COR-L47 (cell line): ENCODE measurements at places on chromosomes 5 and 9.

DNA sequence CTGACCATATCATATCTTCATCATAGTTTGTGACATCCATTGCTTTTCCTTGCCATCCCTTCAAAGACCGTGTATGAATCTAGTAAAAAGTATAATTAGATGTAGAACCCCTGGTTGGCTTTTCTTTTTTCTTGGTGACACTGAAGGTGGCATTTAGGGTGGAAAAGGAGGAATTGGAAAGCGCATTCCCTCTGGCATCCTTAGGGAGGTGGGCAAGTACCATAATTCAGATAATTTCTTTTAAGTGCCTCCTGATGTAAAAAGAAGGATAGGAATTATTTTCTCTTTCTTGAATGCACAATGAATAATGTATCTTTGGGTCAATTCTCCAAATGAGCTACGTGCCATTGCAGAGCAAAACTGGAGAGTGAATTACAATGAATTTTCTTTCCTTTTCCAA is 73.2 kb upstream of the SMARCA2 start:
- DNase-seq, result no peak

DNA sequence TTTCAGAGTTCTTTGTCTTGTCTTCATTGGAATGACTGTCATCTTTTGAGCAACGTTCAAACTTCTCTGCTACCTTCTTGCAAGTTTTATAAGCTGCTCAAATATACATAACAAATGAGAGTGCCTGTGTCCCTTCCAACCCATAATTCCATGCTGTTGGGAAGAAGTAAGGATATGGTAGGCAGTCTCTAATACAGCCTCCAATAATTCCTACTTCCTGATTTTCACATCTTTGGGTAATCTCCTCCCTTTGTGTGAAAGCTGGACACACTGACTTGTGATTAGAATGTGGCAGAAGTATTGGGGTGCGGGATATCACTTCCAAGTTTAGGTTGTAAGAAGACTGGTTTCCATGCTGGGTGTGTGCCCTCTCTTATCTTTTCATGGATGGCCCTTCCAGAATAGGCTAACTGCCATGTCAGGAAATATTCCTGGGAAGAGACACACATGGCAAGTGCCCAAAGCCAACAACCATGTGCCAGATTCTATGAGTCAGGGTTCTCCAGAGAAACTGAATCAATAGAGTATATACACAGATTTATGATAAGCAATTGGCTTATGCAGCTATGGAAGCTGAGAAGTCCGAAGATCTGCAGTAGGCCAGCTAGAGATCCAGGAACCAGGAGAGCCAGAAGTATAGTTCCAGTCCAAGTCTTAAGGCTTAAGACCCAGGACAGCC is 531.3 kb downstream of the NTRK2 start:
- DNase-seq, result no peak

DNA sequence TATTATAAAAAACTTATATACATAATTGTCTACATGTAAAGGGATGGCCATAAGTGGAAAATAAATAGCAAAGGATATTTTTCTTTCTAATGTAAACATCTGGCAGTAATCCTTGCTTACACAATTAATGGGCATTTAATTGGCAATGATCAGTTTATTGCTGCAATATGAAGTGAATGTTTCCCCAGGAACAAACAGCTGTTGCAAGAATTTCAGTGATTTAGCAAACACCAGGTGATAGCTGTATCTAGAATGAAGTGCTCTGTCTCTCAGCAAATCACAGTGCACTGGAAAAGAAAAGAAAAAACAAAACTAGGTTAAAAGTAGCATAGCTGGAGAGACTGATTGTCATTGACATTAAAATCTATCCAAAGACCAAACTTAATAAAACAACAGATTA is 594.5 kb upstream of the ARRDC3 start:
- DNase-seq, result peak; percentile 57

DNA sequence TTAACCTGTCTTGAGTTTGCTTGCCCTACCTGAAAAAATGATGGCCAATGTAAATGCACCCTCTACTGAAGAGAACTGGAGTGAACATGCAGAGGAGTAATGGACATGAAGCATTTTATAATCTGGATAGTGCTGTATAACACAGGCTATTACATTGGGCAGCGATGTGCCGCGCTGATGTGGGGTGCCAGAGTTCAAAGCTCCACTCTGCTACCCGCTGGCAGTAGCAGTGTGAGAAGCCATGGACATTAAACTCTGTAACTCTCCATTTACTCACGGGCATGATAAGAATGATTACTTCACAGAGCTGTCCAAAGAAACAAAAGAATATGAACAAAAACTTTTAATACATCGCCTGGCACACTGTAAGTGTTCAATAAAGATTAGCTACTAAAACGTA is 7.5 kb upstream of the CDH6 start:
- DNase-seq, result no peak

DNA sequence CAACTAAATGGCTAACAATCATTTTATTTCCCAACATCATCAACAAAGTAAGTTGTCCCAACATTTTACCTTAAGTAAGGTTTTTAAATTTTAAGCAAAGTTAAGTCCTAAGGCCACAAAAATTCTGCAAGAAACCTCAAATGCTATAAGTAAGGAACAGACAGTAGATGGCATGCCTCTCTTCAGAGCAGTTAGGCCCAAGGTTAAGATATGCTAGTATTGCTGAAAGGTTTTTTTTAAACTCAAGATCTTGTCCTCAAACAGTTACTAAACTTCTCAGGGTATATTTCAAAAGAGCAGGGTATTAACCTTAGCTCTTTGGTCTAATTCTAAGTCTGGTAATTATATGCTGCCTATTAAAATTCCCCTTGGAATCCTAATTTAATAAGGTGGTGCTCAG is 35.1 kb downstream of the PJA2 start:
- DNase-seq, result no peak

GRCh38 chr5:14172149-14172795 is 29.1 kb downstream of the TRIO start:
- no peak for DNase-seq

GRCh38 chr9:114030364-114030763 is 47.7 kb downstream of the AMBP start:
- no peak for DNase-seq

DNA sequence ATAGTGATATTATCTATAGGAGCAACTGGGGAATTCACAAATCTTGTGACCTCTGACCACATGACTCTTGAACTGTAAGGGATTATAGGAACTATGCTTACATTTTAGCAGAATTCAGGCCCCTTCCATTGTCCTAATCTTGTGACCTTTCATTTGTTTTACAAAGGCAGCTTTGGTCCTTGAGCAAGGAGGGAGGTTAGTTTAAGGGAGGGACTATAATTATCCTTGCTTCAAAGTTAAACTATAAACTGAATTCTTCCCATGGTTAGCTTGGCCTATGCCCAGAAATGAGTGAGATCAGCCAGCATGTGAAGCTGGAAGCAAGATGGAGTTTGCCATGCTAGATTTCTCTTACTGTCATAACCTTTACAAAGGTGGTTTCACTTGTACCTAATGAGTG is 51.2 kb downstream of the TARS1 start:
- DNase-seq, result no peak

- no peak for DNase-seq
These were observed 147.5 kb downstream of the LURAP1L start for GRCh38 chr9:12922224-12922866.

GRCh38 chr5:153445875-153446579 is 44.4 kb upstream of the GRIA1 start:
- peak; percentile 80 for DNase-seq

DNA sequence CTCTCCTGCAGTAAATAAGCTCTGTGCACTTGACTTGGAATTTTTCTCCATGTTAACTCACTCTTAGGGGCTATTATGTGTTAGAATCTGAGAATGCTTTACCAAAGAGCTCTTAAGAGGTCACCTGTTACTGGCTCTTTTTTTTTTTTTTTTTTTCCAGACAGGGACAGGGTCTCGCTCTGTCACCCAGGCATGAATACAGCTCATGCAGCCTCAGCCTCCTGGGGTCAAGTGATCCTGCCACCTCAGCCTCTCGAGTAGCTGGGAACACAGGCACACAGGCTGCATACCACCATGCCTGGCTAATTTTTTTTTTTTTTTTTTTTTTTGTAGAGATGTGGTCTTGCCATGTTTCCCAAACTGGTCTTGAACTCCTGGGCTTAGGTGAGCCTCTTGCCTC is 22.1 kb downstream of the HMGXB3 start:
- DNase-seq, result no peak

DNA sequence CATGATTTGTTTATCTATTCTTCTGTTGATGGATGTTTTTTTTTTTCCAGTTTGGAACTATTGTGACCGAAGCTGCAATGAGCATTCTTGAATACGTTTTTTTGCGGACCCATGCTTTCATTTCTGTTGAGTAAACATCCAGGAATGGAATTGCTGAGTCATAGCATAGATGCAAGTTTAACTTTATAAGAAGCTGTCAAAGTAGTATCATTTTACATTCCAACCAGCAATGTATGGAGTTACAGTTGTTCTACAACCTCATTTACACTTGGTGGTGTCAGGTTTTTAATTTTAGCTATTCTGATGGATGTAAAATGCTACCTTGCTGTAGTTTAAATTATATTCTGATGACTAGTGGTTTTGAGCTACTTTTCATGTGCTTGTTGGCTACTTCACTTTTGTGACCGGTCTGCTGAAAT is 49.0 kb downstream of the NPR3 start:
- no peak for DNase-seq

- DNase-seq, result no peak
These were observed 226.5 kb downstream of the HSPA4 start for GRCh38 chr5:133278317-133278716.

DNA sequence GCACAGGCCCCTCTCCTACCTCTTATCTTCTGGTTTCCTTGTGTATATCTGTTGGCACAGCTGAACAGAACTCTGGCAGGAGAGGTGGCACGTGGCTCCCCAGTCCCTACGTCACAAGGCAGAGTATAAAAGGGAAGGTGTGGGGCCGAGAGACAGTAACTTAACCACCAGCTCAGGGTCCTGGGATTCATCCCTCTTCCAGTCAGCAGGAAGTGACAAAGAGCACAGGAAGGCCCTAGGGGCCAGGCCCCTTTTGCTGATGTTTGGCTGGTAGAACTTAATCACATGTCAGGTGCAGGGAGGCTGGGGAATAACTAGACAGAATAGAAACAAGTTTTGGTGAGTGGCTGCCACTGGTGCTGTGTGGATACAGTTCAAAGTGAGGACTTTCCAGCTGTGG is 4.5 kb upstream of the ICE1 start:
- DNase-seq, result no peak

DNA sequence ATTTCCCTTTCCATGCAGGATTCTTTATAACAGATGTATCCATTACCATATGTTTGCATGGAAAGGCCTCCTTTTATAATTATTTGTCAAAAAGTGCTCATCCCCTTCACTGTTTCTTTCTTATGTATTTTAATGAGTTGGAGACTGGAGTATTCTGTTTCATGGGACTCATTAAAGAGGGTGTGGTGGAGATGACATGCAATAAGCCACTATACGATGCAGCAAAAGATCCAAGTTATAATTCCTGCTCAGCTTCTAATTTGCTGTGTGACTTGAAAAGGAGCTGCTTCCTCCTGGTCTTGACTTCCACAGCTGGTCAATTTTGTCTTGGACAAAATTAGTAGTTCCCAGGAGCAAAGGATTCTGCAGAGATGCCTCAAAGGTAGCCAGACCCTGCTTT is 13.9 kb downstream of the SGCD start:
- DNase-seq, result no peak

DNA sequence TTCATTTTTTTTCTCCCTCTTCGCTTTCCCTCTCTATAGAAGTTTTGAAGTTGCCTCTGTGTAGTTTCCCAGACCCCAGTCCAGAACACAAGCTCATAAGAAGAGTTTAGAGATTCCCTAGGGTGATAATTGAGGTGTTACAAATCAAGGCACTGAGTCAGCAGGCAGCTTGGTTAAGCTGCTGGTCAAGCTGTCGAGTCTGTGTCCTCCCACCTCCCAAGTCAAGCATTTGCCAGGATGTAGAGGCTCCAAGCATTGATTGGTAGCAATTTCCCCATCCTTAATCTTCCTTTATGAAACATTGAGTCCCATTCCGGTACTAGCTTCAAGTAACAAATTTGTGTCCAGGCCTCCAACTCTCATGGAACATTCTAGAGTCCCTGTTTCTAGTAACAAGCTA is 47.5 kb upstream of the SLC1A1 start:
- no peak for DNase-seq

DNA sequence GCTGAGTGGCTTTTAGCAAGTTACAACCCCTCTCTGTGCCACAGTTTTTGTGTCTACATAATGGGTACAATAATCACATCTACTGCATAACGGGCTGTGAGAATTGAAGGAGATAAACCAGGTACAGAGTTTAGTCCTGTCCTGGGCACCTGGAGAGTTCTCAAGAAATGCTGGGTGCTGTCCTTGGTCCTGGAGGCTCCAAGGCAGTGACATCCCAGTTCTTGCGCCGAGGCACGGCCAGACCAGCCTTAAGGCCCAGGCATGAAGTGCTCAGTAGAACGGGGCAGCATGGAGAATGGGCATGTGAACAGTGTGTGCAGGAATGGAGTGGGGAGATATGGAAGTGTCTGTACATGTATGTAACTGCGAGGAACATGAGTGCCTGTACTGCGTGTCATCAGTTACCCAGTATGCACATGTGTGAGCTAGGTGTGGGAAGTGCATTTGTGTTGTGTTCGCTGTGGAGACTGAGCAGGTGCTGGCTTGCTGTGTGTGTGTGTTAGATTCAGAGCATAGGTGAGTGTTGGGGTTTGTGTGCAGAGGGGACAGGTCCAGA is 6.3 kb upstream of the UNC5A start:
- DNase-seq, result no peak

- DNase-seq, result no peak
These were observed 18.5 kb downstream of the NAIF1 start for GRCh38 chr9:128048663-128049062.

DNA sequence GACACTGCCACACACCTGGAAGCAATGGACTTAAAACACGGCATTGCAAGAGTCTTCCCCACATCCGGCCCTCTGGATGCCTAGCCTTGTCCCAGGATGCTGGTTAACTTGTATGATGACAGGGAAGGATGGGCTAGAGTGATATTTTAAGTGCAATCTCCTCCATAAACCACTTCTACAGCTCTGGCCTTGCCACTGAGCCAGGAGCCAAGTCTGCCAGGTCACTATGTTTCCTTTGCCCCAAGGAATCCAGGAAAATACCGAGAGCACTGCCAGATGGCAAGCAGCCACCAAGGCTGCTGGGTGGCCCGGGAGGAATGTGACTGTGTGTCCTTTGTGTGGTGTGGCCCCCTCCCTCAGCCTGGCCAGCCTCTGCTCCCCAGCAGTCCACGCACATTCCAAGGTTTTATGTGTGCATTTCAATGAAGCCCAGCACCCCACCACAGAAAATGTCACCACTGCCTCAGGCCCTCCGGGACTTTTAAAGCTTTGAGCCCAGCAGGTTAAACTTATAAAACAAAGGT is 106.0 kb downstream of the FRMD3 start:
- no peak for DNase-seq

- no peak for DNase-seq
These were observed 1523.9 kb downstream of the MAT2B start for GRCh38 chr5:165029099-165029870.

DNA sequence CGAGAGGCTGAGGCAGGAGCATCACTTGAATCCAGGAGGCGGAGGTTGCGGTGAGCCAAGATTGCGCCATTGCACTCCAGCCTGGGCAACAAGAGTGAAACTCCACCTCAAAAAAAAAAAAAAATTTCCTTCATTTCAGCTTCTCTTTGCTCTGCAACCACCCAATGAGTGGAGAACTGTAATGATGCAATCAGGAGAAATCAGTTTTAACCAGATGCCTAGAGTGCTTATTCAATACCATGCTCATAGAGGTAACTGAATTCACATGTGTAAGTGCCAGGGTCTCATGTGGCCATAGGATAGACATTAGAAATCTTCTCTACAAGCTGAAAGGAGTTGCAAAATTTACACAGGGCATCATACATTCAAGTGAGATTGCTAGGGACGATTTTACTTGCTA is 70.6 kb downstream of the HMHB1 start:
- no peak for DNase-seq

GRCh38 chr9:7028591-7028990 is 270.8 kb downstream of the KDM4C start:
- DNase-seq, result no peak
